ENCODE measurements at places on chromosomes 3 and 15. TPM values are rescaled to one million over a fixed set of nuclear protein-coding genes. Genes with fewer than 3 reads are reported as not detected.
A peak's percentile ranks its signal among the peaks of the same experiment; 100 is the strongest.

- no peak overlapping the region for H3K27ac ChIP-seq
- DNase-seq, result no peak
- H3K4me1 ChIP-seq, result no peaks in the 10 kb centered on the region
- H3K4me3 ChIP-seq, result no peak overlapping the region
- no peaks in the 10 kb centered on the region for H3K36me3 ChIP-seq
Observed at GRCh38 chr3:133849346-133849745, 43.7 kb downstream of the SRPRB start.

DNA sequence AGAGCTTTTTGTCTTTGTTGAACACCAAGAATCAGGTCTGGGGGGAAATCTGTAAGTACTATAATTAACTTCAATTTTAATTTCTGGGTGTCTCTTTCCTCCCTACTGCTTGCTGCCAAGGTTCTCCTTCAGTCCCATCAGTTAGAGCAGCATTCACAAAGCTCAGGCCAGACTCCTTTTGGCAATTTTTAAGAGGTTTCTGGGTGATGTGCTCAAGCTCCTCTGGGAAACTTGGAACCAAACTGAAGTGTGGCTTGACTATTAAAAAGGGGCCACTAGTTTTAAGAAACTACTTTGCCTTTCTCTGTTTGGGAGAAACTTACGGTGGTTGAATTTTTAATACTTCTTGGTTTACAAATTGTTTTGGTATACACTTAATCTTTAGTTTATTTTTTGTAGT lies 227.7 kb upstream of the SOX2 start:
- no peaks in the 10 kb centered on the region for H3K4me1 ChIP-seq
- H3K4me3 ChIP-seq, result no peak overlapping the region
- no peak for DNase-seq
- H3K36me3 ChIP-seq, result no peaks in the 10 kb centered on the region

- H3K27me3 ChIP-seq, result no peaks in the 10 kb centered on the region
- no peak for DNase-seq
- H3K4me3 ChIP-seq, result no peak overlapping the region
- H3K36me3 ChIP-seq, result no peaks in the 10 kb centered on the region
- H3K27ac ChIP-seq, result no peak overlapping the region
Observed at GRCh38 chr3:43248185-43248583, 38.2 kb upstream of the SNRK start.

GRCh38 chr3:85210540-85210939 lies 251.8 kb downstream of the CADM2 start:
- no peak overlapping the region for H3K27ac ChIP-seq
- no peaks in the 10 kb centered on the region for H3K36me3 ChIP-seq

GRCh38 chr3:124455891-124456290 lies 274.4 kb upstream of the UMPS start:
- no peak overlapping the region for H3K27ac ChIP-seq
- no peak overlapping the region for H3K4me3 ChIP-seq
- no peaks in the 10 kb centered on the region for H3K4me1 ChIP-seq
- DNase-seq, result no peak
- H3K36me3 ChIP-seq, result no peaks in the 10 kb centered on the region
- peaks cover 3% of the 10 kb centered on the region for H3K27me3 ChIP-seq

- no peak for DNase-seq
- H3K4me3 ChIP-seq, result no peak overlapping the region
- H3K4me1 ChIP-seq, result peaks cover 54% of the 10 kb centered on the region
Observed at GRCh38 chr15:99452010-99452409, 113.8 kb upstream of the MEF2A start.

GRCh38 chr3:169847896-169848295 lies 21.8 kb downstream of the LRRC31 start:
- DNase-seq, result no peak
- no peaks in the 10 kb centered on the region for H3K36me3 ChIP-seq
- H3K27me3 ChIP-seq, result no peaks in the 10 kb centered on the region
- H3K4me3 ChIP-seq, result no peak overlapping the region

DNA sequence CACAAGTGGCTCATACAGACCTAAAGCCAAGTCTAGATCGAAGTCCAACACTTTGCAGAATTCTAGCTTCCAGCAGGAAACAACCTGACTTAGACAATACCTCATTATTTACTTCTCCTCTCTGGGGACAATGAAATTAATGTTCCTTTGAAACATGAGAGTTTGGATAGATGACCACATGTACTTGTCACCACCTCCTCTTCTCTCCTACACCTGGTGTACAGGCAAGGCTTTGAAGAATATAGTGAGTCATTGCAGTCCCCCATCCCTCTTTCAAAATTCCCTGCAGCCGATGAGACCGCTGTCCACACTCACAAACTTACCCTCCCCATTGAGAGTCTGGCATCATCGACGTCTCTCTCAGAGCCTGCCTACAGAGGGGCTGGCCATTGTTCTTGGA lies 189.0 kb upstream of the HES1 start:
- no peak overlapping the region for H3K4me3 ChIP-seq
- H3K27me3 ChIP-seq, result peaks cover 6% of the 10 kb centered on the region
- H3K4me1 ChIP-seq, result no peaks in the 10 kb centered on the region
- no peaks in the 10 kb centered on the region for H3K36me3 ChIP-seq
- H3K27ac ChIP-seq, result no peak overlapping the region

- H3K4me1 ChIP-seq, result no peaks in the 10 kb centered on the region
- no peaks in the 10 kb centered on the region for H3K36me3 ChIP-seq
- H3K27ac ChIP-seq, result no peak overlapping the region
- H3K4me3 ChIP-seq, result no peak overlapping the region
Observed at GRCh38 chr3:149382518-149382917, 5.1 kb upstream of the TM4SF1 start.

DNA sequence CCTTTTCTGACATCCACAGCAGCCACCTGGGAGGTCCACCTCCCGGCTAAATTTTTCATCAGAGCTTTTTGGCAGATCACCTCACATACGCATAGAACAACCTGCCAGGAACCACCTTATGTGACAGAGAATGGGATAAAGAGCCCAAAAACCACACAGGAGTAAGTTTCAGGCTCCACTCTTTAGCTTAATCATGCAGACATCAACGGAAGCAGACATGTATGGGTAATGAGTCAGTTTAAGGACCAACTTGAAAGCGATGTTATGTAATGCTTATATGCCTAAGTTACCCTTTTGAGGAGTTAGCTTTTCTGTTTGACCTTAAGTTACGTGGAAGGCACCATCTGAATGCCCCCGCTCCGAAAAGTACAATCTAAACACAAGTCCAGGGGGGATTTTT lies 183.3 kb upstream of the BHLHE40 start:
- H3K36me3 ChIP-seq, result peaks cover 6% of the 10 kb centered on the region
- DNase-seq, result no peak
- H3K27me3 ChIP-seq, result no peaks in the 10 kb centered on the region
- H3K27ac ChIP-seq, result no peak overlapping the region
- no peaks in the 10 kb centered on the region for H3K4me1 ChIP-seq
- no peak overlapping the region for H3K4me3 ChIP-seq

DNA sequence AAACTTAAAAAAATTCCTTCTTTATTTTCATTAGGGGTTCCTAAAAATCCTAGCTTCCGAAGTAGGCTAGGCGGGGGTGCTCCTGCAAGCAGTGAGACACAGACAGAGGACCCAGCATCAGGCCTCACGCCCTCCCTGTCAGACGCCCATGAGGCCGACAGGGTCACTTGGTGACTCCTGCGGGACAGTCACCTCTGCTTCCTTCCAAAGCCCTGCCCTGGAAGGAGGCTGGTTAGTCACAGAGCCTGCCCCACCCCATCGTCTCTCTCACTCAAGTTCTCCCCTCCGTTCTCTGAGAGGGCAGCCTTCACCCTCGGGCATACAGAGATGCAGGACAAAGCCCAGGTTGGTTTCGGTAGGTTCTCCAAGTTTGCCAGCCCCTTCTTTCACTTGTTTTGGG lies 38.6 kb downstream of the EHD4 start:
- H3K4me1 ChIP-seq, result peaks cover 59% of the 10 kb centered on the region
- DNase-seq, result no peak
- H3K27me3 ChIP-seq, result no peaks in the 10 kb centered on the region
- H3K27ac ChIP-seq, result no peak overlapping the region
- no peaks in the 10 kb centered on the region for H3K36me3 ChIP-seq
- H3K4me3 ChIP-seq, result no peak overlapping the region

DNA sequence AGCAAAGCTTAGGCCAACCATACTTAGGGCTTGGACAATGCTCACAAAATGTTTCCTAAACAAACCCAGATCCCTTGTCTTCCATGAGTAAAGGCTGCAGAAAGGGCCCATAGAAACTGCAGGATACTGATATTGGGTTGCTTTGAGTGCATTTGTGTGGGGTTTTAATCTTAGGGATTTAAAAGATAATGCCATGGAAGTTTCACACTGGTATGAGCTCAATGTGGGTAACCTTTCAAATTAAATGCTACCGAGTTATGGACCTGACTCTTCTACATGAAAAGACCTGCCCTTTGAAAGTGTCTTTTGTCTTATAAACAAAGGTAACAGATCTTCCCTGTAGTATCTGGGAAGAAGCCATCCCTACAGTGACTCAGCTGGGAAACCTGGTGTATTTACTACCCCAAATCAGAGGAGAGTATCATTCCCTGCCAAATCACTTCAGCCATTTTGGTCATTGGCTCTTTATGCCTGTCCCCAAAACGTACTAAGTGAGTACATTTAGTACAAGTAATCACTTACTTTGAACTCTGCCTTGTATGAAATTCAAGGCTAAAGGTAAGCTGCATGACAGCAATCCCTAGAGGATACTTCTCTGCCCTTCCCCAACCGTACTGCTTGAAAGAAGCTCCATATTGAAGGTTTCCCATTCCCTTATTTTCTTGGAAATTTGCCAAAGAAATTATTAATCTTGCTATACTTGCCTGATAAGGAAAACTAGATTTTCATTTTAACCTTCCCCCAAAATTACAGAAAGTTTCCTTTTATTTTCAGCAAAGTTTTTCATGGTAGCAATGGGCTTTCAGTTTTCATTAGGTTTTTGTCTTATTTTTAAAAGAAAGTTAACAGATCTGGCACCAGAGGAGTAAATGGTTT lies 7.2 kb downstream of the TM4SF1 start:
- no peaks in the 10 kb centered on the region for H3K27me3 ChIP-seq
- no peaks in the 10 kb centered on the region for H3K36me3 ChIP-seq
- no peak for DNase-seq
- no peak overlapping the region for H3K4me3 ChIP-seq

GRCh38 chr3:106403371-106404145 lies 534.7 kb upstream of the CBLB start:
- no peaks in the 10 kb centered on the region for H3K36me3 ChIP-seq
- H3K27ac ChIP-seq, result peak overlapping the region; percentile 14

Gene THAP10
- 0.07 TPM for polyA plus RNA-seq

Gene GXYLT2
- not detected for polyA plus RNA-seq

Gene GLDN
- polyA plus RNA-seq, result not detected

Gene BFSP2
- 0.50 TPM for polyA plus RNA-seq

Gene EXD1
- polyA plus RNA-seq, result not detected

Gene PLA2G4E
- polyA plus RNA-seq, result not detected

Gene MESP2
- 0.19 TPM for polyA plus RNA-seq

Gene BOC
- 0.58 TPM for polyA plus RNA-seq

Gene HIGD1A
- 14.2 TPM for polyA plus RNA-seq

All from B cell (primary cell).